ENCODE measurements at places on chromosomes 13 and 19.

- peak; percentile 41 for DNase-seq
These were observed 275.6 kb downstream of the DCLK1 start for GRCh38 chr13:35855531-35856019.

DNA sequence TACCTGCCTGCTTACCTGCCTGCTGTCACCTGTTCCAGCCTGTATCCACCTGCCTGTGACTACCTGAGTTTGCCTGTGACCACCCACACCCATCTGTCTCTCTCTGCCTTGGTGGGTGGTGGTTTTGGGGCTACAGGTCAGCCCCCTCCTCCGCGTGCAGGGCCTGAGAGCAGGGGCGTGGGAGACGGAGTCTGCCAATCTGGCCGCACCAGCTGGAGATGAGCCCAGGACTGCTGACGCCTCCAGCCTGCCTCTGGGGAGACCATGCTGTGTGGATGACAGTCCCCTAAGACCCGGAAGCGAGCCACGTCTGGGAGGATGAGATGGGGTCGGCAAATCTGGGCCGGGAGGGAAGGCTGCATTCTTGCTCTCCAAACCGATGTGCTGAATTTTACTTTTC lies 15.9 kb upstream of the KCTD15 start:
- DNase-seq: no peak

DNA sequence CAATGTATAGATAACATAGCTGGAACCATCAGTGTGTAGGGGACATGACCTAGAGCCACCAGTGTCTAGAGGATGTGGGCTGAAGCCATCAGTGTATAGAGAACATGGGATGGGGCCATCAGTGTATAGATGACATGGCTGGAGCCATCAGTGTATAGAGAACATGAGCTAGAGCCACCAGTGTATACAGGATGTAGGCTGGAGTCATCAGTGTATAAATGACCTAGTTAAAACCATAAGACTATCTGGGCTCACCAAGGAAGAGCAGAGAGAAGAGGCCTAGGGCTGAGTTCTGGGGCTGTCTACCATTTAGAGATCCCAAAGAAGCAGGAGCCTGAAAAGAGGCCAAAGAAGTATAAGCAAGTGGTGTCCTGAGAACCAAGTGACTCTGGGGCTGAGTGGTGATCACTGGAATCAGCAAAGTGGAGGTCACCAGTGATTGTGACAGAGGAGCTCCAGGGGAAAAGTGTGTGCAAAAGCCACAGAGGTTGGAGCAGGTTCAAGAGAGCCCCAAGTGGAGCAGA lies 41.0 kb downstream of the RFX2 start:
- DNase-seq: no peak

GRCh38 chr13:50909605-50910484 lies at the start of gene RNASEH2B:
RNASEH2B (plus strand) TSS chr13:50909791; CDS start chr13:50910077, 286 bp downstream.
- DNase-seq: peak; percentile 51

- DNase-seq: no peak
These were observed 20.6 kb downstream of the UBE2L5 start for GRCh38 chr13:30442926-30443325.
